ENCODE measurements at places on chromosomes 4 and X.

DNA sequence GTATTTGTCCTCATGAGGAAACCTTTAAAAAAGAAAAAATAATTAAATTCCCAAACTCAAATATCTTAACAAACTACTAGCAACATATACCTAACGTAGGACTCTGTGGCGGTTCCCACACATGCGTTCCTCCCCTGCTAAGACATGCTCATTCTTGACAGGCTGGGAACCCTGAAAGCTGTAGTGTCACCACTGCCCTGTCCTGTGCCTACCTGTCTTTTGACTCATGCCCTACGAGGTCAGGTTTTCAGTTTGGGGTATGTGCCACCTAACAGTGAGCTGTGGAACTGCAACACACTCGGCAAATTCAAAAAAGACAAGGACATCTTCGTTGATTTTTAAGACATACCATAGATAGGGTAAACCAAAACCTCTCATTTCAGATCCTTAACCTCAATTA, 17.8 kb downstream of the IDS start:
- no peak for DNase-seq

DNA sequence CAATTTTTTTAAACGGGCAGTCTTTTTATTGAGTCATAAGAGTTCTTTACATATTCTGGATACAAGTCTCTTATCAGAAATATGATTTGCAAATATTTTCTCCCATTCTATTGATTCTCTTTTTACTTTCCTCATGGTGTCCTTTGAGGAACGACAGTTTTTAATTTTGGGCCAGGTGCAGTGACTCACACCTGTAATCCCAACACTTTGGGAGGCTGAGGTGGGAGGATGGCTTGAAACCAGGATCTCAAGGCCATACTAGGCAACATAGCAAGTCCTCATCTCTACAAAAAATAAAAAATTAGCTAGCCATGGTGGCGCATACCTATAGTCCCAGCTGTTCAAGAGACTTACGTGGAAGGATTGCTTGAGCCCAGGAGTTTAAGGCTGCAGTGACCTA, 66.1 kb upstream of the RGN start:
- no peak for DNase-seq

DNA sequence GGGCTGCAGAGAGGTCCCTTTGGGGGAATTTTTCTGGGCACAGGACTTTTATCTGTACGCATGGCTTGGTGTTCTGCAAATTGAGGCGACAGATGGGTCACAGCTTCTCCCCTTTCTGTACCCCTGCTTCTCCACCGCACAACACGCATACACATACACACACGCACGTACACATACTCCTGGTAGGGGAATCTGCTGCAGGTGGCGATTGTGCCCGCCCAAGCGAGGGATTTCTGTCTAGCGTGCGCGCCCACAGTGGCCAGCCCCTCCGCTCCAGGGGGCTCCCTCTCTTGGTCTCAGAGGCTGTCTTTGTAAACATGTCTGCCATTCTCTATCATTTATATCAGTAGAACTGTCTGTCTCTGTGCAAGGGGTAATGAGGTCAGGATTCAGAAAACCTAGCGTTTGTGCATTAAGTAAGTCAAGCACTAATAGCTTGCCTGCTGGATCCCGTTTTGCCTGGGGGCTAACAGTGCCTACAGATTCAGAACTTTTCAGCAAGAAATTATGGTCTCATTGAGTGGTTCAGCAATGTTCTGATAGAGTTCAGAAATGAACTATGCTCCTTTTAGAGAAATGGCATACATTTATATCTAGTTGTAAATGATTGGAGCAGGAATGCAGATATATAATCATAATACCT, 2.2 kb downstream of the GRID2 start:
- no peak for DNase-seq

DNA sequence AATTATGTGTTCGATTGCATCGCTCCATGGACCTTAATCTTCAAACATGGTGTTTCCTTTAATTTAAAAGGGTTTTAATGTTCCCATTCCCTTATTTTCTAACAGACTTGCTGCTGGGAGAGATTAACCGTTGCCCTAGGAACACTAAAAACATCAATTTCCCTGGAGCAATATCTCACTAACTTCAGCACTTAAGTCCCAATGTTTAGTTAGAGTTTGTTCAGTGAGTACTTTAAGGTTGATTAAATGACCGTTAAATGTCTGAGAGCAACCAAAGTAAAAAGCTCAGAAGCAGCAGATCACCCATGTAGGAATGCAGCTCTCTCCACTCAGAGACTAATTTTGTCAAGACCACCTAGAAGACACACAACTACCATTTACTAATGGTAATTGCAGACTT, 111.2 kb upstream of the PDE5A start:
- no peak for DNase-seq

DNA sequence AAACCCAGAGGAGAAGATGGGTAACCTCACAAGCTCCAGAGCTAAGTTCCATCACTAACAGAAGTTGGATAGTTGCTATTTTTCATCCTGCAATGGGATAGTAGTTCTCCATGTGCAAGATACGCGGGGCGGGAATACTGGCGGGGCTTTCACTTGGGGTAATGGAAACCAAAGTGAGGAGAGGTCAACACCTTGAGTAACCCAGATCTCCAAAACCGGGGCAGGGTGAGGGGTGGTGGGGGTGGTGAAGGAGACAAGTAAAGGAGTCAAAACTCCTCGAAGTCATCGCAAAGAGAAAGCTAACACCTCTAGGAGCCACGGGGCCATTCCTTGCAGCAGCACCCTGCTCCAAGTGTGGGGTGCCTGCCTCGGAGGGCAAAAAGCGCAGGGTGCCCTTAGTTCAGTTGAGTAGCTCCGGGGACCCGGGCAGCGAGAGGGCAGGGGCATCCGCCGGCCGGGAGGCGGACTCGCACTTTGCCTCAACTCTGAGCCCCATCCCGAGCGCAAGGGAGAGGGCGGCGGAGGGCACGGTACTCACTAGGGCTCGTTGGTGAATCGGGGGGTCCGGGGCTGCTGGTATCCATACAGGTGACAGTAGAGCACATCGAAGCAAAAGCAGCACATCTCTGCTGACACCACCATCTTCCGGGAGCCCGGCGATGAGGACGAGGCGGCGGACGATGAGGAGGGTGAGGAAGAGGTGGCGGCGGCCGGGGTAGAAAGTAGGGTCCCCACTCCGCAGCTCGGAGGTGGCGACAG, 645 bp downstream of the AMMECR1 start:
- no peak for DNase-seq

GRCh38 chr4:79996851-79997250, 76.2 kb downstream of the ANTXR2 start:
- no peak for DNase-seq

GRCh38 chr4:132384709-132385108, 764.4 kb upstream of the PCDH10 start:
- DNase-seq, result no peak

- no peak for DNase-seq
Observed at GRCh38 chr4:62434921-62435320, 1234.8 kb downstream of the ADGRL3 start.

DNA sequence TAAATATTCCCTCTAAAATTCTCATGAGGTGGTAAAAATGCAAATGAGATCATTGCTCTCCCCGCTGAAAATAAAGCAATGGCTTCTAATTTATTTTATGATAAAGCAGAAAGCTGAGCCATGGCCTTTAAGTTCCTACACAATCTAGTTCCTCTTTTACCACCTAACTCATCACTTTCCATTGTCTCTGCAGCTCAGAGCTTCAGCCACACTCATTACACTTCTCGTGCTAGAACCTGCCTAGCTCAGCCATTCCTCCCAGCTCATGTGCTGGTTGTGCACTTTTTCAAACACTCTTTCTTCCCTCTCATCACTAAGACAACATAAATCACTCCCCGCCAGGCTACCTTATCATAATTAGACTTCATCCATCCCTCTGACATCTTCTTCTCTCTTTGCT, 1112.1 kb upstream of the PRKX start:
- DNase-seq, result no peak

GRCh38 chr4:182716192-182716591, 201.0 kb downstream of the DCTD start:
- DNase-seq, result no peak

GRCh38 chrX:151973851-151974335, 583 bp downstream of the GABRE start:
- no peak for DNase-seq

- no peak for DNase-seq
Observed at GRCh38 chrX:118594697-118595420, 99.2 kb downstream of the DOCK11 start.

GRCh38 chrX:87873347-87873941, 355.8 kb downstream of the KLHL4 start:
- DNase-seq, result no peak

GRCh38 chr4:52665592-52665991, 6.5 kb upstream of the USP46 start:
- no peak for DNase-seq

DNA sequence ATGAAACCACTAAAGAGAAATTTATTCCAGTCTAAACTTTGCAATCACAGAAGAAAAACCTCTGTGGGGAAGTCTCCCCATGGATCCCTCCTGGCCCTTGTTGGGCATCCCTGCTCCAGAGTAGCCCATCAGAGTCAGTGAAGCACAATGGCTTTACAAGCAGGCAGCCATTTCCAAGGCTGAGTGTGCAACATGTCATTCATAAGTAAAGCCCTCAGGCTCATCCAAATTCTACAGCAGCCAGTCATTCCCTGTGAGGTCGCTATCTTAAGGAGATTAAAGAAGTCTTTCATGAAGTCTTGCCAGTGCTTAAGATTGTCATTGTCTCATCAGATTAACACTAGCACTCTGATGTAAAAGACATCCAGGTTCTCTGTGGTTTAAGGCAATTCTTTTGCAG, 17.0 kb upstream of the MAPK10 start:
- DNase-seq, result no peak

- DNase-seq, result no peak
Observed at GRCh38 chr4:15151033-15151432, 148.8 kb downstream of the CPEB2 start.

DNA sequence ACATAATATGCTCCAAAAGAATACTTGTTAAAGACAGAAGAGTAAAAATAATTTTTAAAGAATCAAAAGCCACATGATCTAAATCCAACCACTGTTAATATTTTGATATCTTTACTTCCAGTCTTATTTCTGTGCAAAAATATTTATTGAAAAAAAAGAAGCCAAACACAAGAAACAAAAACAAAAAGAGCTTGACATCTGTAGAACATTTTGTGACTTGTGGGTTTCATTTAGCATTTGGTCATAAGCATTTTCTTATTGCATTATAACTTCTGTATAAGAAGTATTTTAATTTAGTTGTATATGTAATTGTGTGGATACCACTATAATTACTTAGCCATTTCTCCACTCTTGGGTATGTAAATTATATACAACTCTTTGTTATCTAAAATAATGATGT, 63.1 kb downstream of the DIPK2B start:
- no peak for DNase-seq

DNA sequence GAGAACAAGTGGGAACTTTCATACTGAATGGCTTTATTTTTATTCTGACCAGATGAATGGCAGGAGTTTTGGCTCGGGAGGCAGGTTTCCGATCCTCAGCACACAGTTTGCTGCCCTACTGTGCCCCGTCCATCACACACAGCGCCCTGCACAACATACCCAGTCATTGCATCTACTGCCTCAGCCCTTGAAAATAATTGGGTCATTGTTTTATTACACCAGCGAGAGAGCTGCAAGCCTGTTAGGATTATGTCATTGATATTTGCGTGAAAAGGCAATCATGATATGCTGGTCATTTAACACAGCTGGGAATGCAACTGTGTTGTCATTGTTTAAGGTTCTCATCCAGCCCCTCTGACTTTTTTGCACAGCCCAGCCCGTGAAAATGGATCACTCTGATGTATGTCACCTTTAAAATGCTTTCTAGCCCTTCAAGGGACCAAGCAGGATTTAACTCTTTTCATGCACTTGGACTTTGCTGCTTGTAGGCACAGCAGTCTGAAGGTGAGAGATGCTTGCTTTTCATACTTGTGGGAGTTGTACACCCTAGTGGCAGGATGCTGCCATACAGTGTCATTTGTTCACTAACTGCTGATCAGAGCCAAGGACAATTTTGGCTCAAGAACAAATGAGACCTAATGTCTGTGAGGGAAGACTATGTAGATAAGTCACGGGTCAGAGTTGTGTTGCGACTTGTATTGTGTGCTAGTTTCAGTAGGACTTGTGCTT, 62.3 kb downstream of the RTL9 start:
- DNase-seq, result no peak

GRCh38 chr4:31307029-31307428, 586.9 kb downstream of the PCDH7 start:
- DNase-seq, result no peak

DNA sequence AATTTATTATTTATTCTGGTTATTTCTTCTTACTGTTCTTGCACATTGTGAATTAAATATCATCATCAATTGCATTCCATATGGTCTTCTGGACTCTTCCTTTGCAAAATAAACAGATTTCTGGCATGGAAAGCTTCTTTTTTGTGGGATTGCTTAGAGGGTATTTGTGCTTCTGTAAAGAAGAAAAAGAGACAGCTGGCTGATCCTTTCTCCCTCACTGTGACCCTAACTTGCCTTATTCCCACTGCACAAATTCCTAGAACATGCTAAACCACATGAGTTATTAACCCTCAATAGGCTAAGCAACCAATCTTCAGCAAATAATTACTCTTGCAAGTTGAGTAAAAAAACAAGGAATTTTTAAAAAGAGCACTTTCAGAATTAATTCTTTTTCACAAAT, 23.8 kb upstream of the LRCH2 start:
- DNase-seq, result no peak

- no peak for DNase-seq
Observed at GRCh38 chrX:9019151-9019550, 14.8 kb downstream of the FAM9B start.

DNA sequence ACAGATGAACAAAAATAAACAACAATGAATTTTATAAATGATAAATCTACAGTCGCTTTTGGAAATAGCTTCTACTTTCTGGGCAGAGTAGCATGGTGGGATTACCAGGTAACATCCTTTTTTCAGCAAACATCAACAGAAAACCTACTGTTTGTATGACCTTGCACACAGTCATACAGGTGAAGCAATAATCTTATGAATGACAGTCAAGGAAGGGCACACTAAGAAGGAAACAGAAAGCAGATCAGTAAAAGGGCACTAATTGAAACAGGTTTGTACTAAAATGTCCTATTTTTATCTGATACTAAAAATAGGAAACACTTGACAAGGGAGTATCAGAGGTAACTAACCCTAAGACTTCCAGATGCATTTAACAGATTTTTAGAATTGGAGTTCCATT, 108.9 kb downstream of the DLG3 start:
- DNase-seq, result no peak
